Brain (organoid and tissue), 16 donors: ENCODE measurements at places on chromosomes 3 and 15.
A peak's percentile ranks its signal among the peaks of the same experiment; 100 is the strongest.

GRCh38 chr3:51434746-51435327, 43.8 kb downstream of the RBM15B start:
- peak; percentile 55 for DNase-seq

- DNase-seq = no peak
These were observed 83.4 kb downstream of the CD200R1L start for GRCh38 chr3:112763258-112763657.

- no peak for DNase-seq
These were observed 736.9 kb upstream of the CCDC54 start for GRCh38 chr3:106640353-106640752.

DNA sequence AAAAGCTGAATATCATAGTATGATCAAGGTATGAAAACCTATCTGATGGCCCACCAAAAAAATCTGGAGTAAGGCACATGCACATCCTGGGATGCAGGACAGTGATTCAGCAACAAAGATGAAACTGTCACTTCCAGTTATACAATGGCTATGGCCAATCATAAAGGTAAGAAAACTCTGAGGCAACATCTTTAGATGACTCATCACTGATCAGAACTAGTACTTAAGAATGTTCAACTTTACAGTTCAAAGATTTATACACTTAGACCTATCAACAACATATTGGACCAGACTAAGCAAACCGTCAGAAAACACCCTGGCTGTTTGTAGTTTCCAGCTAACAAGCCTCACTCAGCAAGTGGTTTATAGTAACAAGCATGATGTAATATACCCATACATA, 21.3 kb upstream of the PLCH1 start:
- no peak for DNase-seq

- no peak for DNase-seq
These were observed 6.5 kb upstream of the PLSCR1 start for GRCh38 chr3:146550743-146551510.

- no peak for DNase-seq
These were observed 11.1 kb downstream of the DCUN1D1 start for GRCh38 chr3:182969277-182969676.

DNA sequence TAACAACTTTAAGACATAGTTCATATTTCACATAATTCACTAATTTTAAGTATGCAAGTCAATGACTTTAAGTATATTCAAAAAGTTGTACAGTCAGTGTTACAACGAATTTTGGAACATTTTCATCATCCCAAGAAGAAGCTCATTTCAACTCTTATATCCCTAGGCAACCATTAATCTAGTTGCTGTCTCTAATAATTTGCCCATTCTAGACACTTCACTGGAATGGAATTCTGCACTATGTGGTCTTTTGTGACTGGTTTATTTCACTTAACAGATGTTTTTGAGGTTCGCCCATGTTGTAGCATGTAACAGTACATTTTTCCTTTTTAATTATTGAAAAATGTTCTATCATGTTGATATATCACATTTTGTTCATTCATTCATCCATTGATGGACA, 104.2 kb upstream of the SPRED1 start:
- DNase-seq = no peak

DNA sequence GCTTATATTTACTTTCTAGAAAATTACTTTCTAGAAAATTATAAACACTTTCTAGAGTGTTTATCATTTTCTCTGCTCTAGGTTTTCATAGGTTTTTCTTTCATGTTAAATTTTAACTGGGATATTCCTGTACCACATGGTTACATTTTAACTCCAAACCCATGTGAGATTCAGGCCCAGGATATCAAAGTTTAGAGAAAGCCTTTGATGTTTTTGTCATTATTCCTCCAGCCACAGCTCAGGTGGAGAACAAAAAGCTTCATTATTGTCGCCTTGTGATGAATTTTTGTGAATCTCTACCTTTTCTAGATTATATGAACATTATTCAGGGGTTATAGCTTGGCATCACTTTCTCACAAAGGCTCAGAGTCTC, 816.0 kb downstream of the SQOR start:
- no peak for DNase-seq

GRCh38 chr3:71874618-71875017, 89.7 kb upstream of the PROK2 start:
- no peak for DNase-seq

GRCh38 chr3:10888518-10889090, 72.6 kb downstream of the SLC6A11 start:
- DNase-seq = no peak

- DNase-seq = no peak
These were observed 2.0 kb upstream of the MANF start for GRCh38 chr3:51382947-51383578.

GRCh38 chr3:59545374-59545773, 495.5 kb upstream of the CFAP20DC start:
- no peak for DNase-seq

DNA sequence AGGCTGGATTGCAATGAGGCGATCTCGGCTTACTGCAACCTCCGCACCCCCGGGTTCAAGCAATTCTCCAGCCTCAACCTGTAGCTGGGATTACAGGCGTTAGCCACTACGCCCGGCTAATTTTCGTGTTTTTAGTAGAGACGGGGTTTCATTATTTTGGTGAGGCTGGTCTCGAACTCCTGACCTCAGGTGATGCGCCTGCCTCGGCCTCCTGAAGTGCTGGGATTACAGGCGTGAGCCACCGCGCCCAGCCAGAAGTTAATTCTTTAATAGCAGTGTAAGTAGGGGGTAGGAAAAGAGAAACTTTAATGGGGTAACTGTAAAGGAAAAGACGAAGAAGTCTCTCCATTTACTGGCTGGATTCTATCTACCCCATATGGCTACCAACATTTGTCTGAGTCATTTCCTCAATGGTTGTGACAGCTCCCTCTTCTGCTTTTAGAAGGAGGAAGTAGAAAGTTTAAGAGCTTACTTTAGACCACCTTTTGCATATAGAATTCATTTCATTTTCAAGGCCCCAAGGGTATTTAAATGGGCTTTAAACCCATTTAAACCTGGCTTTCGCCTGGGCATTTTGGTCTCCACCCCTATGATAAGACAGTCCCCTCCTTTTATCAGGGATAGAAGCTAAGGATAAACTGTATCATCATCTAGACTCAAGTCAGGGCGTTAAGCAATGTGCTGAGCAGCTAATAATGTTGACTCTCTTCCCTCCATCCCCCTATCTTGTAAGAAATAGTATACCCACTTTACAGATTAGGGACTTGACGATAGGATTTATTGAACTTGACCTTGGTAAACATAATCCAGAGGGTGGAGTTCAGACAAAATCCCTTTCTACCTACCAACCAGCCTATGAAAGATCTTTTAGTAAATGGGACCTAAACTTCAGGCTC, 1.1 kb upstream of the CDV3 start:
- no peak for DNase-seq

- no peak for DNase-seq
These were observed 54.9 kb downstream of the DCUN1D1 start for GRCh38 chr3:182925330-182925943.

GRCh38 chr15:80374441-80374840, 29.7 kb upstream of the ARNT2 start:
- peak; percentile 32 for DNase-seq

DNA sequence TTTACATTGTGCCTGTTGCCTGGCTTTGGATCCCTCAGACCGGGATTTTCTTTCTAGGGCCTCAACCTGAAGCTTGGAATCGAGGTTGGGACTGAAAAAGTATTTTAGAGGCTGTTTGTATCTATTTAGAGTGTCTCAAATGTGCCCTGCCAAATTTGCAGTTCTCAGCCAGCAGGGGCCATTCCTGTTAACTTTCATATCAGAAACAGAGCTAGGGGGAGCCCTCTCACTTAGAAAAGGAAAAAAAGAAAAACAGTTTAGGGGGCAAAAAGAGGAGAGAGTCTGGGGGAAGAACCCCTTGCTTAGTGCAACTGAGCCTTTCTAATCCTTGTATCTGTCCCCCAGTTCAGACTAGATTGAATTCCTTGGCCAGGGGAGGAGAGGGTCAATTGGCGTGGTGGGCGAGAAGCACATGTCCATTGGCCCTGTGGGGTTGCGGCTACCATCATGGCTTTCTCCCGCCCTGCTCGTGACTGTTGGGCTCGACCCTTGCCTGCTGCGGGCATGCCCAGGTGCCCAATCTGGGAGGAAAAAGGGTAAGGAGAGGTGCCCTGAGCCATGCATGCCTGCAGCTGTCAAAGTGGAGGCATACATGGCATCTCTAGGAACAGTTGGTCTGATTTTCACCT, 101.6 kb downstream of the CFAP44 start:
- DNase-seq = no peak

DNA sequence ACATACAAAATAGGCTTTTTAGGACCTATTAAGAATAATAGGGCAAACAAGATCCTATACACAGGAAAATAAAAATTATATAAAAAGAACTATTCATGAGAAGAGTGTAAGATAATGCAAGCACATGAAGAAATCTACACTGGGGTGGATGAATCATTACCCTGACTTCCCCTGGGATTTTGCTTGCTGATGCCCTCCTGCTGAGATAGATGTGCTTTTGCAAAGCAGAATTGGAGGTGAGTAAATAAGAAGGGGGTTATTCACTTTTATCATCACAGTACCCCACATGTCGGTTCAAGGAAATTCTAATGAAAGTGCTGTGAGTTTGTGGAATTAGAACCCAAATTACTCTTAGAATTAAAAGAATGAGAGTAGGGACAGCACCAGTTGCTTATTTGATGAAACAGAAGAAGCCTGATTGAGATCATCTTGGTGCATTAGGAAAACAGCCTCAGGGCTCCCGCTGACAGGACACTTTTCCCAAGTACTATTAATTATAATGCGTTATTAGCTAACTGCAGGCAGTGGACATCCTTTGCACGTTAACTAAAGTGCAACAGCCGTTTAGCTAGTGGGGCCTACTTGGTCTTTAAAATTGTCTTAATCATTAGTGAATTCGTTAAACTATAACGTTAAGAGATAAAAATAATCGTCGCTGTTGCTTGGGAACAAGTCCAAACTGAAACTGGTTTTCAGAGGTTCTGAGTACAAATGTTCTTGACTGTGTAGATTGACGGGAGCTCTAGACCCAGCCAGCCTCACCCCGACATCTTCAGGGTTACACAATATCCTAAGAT, 48.4 kb downstream of the SLC2A2 start:
- DNase-seq = no peak

DNA sequence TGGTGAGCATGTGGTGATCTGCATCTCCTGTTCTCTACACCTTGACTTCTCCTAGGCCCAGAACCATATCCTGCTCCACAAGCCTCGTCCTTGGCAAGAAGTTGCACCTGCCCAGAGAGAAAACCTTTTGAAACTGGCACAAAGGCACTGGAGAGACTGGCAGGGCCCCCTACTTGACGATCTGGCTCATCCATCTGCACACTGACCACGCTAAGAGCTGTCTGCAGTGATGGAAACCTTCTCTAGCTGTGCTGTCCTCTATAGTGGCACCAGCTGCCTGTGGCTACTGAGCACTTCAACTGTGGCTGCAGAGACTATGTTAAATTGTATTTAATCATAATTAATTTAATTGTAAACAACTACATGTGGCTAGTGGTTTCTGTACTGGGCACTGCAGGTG, 26.2 kb upstream of the SRP14 start:
- DNase-seq = no peak

DNA sequence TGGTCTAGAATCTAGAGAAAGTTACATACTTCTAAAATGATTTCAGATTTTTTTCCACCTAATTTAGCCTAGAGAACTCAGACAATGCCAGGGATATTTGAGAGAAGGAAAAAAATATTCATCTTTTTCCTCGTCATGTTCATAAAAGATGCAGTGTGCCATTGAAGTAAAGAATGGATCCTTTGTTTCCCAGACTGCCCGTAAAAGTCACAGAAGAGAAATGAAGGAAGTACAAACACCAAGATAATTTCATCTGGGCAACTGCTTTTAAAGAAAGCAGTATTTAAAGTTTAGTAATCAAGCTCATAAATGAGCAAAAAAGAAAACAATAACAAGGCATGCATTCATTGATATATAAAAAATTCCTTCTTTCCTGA, 47.2 kb downstream of the TTC23 start:
- no peak for DNase-seq

DNA sequence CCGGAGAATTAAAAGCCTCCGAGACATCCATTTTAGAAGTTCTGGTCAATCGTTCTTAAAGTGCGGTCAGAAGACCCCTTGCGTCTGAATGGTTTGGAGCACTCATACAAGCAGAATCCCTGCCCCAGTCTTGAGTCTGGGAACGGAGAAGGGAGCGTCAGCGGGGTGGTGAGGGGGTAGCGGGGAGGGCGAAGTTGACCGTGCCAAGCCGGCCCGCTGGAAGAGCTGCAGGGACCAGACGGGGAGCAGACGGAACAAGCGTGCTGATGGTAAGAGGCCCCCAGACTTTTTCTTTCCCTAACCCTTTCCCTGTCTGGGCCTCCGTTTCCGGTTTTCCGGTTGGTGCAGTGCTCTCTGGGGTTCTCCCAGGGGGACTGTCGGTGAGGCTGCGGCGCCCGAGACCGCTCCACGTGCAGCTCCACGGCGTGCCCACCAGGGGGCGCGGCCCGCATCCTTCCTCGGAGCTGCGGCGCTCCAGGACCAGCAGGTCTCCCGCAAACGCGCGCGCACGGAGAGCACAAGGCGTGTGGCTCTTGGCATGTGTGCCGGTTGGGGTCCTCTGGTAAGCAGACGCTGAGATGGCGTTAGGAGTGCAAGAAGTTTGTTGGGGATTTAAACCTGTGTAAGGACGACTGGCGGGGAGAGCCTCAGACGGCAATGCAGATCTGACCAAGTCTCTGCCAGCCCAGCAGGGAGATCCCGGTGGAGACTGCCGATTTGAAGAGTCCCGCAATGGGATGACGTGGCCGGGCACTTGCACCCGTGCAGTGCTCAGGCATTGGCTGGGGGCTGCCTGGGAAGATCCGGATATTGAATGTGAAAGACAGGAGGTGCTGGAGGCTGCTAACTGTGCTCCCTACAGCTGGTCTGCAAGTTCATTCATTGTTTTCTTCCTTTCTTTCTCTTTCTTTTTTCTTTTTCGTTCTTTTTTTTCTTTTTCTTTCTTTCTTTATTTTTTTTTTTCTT, 19.2 kb upstream of the CORO2B start:
- DNase-seq = peak; percentile 93

DNA sequence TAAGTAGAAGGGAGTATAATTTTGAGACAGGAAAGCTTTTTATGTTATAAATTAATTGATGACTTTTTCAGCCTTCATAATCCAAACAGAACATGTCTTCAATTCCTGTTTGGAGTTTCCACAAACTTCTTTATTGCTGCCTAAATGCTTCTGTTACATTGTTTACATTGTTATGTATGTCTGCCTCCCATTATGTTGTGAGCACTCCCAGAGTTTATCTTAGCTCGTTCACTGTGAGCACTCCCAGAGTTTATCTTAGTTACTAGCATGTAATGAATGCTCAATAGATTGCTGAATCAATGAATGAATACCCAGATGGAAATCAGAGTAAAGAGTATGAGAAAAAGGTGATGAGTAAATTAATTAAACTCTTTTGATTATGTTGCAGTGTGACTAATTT, 1178.0 kb downstream of the ROBO1 start:
- no peak for DNase-seq

GRCh38 chr15:100726421-100727190, 124.2 kb downstream of the ASB7 start:
- DNase-seq = no peak

DNA sequence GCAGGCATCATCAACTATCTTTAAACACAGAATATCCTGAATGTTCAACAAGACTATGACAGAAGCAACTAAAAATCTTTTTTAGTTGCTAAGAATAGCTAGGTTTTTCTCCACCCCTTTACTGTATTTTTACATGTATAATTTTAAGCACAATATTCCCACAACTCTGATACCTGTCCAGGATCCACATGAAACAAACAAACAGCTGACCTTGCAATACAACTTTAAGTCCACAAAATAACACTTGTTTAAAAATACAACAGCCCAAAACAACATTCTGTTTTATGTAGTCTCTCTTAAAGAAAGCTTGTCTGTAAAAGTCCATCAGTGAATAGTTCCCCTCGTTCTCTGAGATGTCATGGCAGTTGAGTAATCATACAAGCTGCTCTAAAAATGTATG, 41.1 kb downstream of the IFT57 start:
- no peak for DNase-seq
